NCI-H2081 treated with DMSO at 0.1 percent for 48 hours (cell line): ENCODE measurements at places on chromosomes 2 and 18.
A peak's percentile ranks its signal among the peaks of the same experiment; 100 is the strongest.

DNA sequence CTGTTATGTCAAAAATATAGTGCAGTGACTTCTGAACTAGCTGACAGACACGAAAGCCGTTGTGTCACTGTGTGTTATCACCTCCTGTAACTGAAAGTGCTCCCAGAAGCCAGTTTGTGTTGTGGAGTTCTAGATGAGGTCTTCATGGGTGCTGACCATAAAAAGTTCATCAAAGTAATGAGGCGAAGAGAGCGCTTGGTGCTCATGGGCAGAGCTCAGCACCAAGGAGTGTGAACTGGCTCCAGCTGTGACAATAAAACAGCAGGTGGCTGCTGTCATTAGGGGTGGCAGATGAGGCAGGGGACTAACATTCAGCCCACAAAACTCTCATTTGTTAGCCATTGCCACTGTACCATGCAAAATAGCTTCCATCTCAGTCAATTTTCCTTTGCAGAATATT lies 151.1 kb downstream of the ZNF407 start:
- no peak for DNase-seq

DNA sequence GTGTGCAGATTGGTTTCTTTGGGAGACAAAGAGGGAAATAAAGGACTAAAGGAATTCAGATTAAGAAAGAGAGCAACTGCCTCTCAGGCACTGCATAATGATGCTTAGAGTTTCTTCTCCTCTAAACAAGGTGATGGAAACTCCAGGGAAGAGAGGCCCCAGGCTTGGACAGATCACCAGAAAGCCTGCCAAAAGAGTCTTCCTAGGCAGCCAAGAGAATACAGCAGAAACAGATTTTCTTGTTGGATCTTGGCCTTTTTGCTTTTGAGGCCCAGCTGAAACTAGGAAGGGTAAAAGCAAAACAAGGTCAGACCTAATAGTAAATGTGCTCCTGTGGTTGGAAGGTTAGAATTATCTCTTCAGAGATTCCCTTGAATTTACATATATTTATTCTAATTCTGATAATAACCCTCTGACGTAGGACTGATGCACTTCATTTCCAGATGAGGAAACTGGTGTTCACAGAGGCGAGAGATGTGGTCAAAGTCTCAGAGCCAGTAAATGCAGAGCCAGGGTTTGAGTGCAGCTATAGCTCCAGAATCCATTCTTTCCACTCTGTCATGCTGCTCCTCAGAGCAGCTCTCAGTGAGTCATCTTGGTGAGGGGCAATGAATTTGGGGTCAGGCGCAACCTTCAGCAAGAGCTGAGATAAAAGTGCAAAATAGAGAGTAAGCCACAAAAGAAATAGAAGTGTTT lies 142.3 kb upstream of the FBXO11 start:
- DNase-seq, result no peak

- DNase-seq, result no peak
Observed at GRCh38 chr2:151009437-151010175, 252.1 kb downstream of the RBM43 start.

GRCh38 chr2:236363711-236364277 lies 99.6 kb upstream of the ASB18 start:
- DNase-seq, result no peak

- no peak for DNase-seq
Observed at GRCh38 chr2:9205486-9205885, 1.1 kb upstream of the ASAP2 start.

- DNase-seq, result no peak
Observed at GRCh38 chr2:139099721-139100120, 319.5 kb upstream of the NXPH2 start.

GRCh38 chr2:110702514-110703380 lies 24.9 kb upstream of the BUB1 start:
- no peak for DNase-seq

- DNase-seq, result peak; percentile 80
Observed at GRCh38 chr2:214103276-214104001, 307.4 kb upstream of the VWC2L start.
